ENCODE measurements at places on chromosomes 7 and 10.

DNA sequence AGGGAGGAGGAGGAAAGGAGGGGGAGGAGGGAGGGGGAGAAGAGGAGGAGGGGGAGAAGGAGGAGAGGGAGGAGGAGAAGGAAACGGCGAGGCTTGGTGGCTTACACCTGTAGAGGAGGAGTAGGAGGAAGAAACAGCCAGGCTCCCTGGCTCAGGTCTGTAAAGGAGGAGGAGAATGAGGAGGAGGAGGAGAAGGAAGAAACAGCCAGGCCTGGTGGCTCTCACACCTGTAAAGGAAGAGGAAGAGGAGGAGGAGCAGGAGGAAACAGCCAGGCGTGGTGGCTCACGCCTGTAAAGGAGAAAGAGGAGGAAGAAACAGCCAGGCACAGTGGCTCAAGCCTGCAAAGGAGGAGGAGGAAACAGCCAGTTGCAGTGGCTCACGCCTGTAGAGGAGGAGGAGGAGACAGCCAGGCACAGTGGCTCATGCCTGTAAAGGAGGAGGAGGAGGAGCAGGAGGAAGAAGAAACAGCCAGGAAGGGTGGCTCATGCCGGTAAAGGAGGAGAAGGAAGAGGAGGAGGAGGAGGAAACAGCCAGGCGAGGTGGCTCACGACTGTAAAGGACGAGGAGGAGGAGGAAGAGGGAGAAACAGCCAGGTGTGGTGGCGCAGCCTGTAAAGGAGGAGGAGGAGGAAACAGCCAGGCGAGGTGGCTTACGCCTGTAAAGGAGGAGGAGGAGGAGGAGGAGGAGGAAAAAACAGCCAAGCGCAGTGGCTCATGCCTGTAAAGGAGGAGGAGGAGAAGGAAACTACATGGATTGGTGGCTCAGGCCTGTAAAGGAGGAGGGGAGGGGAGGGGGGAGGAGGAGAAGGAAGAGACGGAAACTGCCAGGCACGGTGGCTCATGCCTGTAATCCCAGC, 14.9 kb upstream of the CRCP start:
- DNase-seq: peak; percentile 27

- DNase-seq: no peak
Measured at GRCh38 chr10:59222788-59223187, 46.3 kb downstream of the PHYHIPL start.

GRCh38 chr7:74466196-74466813, 12.6 kb downstream of the GTF2IRD1 start:
- DNase-seq: no peak

GRCh38 chr10:44974628-44975430, 3.8 kb downstream of the DEPP1 start:
- peak; percentile 71 for DNase-seq

GRCh38 chr7:66687186-66687585, 53.3 kb upstream of the RABGEF1 start:
- DNase-seq: no peak
